Activated CD4-positive, alpha-beta T cell treated with anti-CD3 and anti-CD28 coated beads for 48 hours (primary cell): ENCODE measurements at places on chromosomes 2 and 18.
A peak's percentile ranks its signal among the peaks of the same experiment; 100 is the strongest.

DNA sequence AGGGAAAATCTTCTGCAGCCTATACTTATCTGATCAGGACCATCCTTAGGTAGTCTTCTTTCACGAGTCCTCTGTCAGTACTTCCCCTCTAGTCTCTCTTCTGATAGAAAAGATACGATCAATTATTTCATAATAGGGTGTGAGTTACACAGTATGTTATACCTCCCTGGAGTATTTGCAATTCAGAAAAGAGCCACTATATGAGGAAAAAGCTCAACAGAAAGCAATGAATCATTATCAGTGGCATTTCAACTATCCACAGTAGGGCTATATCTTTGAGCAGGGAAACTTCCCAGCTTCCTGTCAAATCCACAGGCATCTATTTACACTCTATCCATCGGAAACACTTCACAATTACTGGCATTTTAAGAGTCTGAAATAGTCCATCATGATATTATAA, 105.3 kb upstream of the ACVR2A start:
- DNase-seq: no peak

DNA sequence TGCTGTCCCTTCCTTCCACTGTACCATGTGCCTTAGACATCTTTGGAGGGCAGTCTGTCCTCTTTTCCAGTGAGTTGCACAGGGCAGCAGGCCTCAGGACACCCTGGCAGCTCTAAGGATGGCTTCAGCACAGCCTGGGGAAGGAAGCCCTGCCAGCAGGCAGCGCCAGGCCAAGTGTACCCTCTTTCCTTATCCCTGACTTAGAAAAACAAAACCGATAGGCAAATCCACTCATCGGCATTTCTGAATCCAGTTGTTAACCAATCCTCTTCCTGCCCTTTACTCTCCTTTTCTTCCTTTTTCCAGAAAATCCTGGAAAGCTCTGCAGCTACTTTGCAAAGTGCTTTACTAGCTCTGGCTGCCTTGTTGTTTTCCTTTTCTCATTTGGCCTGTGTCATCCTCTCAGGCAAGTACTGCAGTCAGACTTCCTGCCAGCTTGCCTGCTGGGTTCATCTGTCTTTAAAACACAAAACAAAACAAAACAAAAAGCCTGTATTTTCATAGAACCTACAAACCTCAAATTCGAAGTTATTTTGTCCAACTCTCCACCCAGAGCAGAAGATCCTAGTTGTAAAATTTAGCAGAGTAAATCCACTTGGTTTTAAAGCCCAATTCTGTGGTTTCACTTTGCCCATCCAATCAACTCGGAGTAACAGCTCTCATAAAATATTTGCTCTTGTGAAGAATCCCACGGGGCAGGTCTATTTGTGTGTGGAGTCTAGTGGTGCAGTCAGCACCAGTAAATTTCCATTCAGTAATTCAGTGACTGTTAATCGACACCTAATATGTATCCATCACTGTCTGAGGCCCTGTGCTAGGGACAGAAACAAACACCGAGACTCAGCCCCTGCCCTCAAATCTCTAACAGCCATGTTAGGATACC, 45.2 kb downstream of the PCBP1 start:
- DNase-seq: peak; percentile 41

DNA sequence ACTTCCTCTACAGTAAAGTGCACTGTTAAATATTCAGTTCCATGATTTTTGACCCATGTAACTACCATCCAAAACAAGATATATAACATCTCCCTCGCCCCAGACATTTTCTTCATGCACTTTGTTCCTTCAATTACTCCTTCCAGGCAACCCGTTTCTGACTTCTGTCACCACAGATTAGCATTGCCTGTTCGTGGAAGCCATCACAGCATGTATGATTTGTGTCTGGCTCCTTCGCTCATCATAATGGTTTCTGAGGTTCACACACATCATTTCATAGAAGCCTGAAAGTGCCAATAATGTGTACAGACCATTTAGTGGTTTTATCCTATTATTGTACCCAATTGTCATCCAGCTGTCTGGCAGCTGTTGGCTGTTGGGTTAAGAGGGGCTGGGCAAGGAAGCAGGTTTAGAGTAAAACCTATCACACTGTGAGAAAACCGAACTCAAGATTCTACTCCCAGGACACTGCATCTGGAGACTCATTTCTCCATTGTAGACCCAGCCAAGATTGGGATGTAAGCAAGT, 16.1 kb downstream of the ARHGAP28 start:
- DNase-seq: no peak

DNA sequence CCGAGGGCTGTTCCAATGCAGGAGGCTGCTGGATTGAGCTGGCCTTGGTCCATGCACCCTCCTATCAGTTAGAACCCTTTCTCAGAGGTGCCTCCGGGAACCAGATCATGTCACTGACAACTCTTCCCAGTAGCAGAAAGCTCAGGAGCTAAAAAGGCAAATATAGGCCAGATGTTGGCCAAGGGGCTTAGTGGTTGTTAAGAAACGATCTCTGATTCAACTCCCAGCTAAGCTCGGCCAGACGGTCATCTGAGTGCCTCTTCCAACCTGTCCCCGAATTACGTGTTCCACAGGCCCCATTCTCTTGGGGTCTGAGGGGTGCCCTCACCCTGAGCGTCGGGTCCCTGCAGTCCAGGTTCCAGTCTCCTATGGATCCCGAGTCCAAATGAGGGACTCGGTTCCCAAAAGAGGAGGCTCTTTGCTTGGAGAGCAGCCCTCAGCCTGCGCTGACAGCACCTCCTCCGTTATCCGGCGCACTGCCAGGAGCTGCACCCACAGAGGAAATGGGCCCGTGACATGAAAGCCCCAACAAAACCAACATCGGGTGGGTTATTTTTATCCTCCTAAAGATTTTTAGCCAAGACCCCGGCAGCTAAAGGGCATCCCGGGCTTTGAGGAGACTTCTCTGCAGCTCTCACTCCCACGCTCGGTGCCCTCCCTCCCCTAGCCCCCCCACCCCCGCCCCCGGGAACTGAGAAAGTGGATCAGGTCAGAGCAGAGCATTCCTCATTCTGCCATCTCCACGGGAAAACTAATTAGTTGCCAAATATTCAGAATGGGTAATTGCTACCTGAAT, 106.6 kb upstream of the ID2 start:
- DNase-seq: peak; percentile 54

GRCh38 chr2:134900151-134900550, 18.5 kb upstream of the CCNT2 start:
- DNase-seq: no peak

DNA sequence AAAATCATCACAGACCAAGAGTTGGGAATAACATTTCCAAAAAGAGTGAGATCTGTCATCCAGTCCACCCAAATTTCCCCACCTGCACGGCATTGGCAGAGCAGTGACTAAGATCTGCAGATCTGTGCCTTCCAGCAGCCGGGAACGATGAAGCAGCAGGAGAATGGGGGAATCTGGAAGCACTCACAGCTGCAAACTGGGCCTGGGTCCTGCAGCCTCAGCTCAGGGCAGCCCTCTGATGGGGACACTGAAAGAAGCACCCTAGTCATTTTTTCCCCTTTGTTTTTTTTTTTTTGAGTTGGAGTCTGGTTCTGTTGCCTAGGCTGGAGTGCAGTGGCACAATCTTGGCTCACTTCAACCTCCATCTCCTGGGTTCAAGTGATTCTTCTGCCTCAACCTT, 4.4 kb upstream of the SAG start:
- no peak for DNase-seq

GRCh38 chr18:6959110-6959509, 158.5 kb downstream of the LAMA1 start:
- DNase-seq: no peak

- DNase-seq: no peak
Observed at GRCh38 chr2:238097988-238098871, 1.9 kb upstream of the ESPNL start.

DNA sequence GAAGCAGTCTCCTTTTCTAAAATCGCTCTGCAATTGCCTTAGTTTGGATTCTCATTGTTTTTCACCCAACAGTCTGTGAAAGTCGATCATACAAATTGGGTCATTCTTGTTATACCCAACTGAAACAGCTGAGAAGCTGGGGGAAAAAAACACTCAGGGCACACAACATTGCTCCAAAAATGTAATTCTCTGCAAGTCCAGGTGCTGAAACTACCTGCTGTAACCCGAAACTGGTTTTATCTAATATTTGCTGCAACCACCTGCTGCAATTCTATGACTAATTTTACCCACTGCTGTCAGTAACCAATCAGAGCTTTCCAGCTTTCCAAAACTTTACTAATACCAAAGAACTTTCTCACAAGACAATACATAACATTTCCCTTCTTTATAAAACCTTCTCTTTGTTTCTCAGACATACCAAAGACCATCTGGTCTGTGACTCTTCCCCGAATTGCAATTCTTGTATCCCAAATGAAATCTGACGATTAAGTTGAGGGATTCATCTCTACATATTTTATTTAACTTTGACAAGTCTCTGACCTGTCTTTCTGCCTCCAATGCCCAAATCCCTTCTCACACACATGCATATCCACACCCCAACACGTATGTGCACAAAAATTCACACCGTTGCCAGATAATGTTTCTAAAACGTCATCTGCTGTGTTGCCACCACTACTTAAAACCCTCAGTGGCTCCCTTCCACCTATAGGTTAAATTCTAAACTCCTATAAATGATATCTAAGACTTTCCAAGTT, 198.3 kb downstream of the PIEZO2 start:
- DNase-seq: no peak

- no peak for DNase-seq
Observed at GRCh38 chr2:213234641-213235040, 49.6 kb upstream of the SPAG16 start.

DNA sequence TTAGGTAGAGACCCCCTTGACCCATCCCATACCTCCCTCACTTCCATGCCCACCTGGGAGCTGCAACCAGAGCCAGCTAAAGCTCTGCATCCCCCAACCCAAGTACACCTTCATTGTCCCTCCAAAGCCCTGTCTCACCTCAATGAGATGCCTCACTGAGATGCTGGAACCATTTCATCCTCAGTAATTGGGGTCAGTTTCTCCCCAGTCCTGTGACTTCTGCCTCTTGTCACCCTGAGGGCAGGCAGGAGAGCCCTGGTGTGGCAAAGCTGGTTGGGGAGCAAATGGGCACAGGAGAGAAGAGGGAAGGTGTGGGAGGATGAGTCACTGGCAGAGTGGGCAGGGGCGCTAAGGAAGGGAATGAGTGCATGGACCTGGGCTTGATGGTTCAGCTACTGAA, 27.9 kb upstream of the NT5DC4 start:
- DNase-seq: peak; percentile 66

DNA sequence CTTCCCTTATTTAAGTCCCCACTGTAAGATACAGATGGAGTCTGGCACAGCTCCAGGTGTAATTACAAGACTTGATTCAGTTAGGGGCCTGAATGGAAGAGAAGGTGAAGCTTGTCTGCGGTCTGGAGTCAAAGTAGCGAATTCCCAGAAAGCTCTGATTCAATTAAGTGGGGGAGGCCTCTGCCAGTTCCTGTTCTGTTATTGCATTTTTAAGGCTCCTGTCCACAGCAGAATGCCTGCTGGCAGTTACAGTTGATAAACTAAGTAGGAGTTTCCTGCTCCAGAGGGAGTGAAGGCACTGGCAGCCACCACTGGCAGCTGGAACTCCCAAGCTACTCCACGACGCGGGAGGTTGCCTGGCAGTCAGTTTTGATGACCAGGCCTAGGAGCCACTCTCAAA, 181.1 kb downstream of the SOCS6 start:
- no peak for DNase-seq

DNA sequence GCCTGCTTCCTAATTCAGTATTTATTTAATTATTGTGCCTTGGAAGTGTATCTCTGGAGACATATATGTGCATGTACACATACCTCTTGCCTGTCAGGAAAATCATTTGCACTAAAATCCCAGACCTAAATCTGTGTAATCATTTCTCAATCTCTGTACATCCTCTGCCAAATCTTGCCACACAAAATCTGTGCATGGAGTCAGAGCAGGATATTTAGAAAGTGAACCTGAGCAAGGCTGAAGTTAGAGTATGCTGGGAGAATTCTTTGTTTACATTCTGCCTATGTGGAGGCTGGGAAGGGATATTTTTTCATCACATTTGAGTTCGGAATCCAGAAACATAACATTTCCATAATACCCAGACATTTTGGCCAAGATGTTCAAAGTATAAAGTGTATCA, 9.3 kb downstream of the XRCC5 start:
- DNase-seq: no peak

DNA sequence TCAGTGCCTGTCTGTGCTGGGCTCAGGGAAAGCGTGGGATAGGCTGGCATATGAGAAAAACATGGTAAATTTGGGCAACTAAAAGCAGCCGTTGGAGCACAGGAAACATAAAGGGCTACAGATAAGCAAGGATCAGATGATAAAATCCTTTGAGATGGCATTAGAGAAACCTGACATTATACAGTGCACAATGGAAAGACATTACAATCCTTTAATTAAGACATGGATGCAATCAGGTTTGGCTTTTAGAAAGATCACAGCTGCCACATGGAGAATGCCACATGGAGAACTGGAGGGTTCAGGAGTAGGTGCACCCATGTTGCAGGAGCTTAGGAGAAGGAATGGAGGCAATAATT, 117.3 kb downstream of the CDC42EP3 start:
- no peak for DNase-seq

DNA sequence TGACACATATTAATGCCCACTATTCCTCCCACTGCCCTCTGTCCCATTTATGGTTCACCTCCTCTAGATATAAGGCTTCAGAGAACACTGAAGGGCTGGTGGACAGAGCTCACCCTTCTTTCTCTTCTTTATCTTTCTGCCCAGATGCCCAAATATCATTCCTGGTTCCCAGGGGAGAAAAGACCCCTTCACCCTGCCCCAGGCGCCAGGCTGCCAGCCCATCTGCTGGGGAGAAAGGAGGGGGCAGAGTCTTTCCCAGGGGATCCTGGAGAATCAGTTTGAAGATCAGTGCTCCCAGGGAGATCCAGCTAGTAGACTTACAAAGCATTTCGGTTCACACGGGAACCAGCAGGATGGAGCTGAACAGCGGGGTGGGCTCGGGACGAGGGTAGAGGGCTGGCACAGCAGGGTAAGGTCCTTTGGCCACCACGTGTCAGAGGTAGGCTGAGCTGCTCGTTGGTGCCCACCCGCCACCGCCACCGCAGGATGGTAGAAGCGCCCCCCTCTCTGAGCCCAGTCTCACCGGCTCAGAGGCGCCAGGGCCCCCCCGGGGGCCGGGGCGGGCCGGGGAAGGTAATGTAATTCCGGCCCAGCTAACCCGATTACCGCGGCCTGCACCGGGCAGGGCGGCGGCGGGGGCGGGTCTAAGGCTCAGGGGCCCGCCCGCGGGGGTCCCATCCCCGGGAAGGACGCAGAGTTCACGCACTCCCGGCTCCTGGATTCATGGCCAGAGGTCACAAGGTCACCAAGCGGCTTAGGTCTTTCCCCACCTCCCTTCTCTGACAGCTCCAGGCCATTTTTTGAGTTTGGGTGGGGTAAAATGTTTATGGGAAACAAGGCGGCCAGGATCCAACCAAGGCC, 1.3 kb upstream of the TLX2 start:
- DNase-seq: no peak

- no peak for DNase-seq
Observed at GRCh38 chr2:233693963-233694362, 1.3 kb downstream of the UGT1A6 start.
